ENCODE measurements at places on chromosomes 4 and X.

GRCh38 chr4:177105536-177105935, 204.1 kb upstream of the NEIL3 start:
- no peak for DNase-seq

DNA sequence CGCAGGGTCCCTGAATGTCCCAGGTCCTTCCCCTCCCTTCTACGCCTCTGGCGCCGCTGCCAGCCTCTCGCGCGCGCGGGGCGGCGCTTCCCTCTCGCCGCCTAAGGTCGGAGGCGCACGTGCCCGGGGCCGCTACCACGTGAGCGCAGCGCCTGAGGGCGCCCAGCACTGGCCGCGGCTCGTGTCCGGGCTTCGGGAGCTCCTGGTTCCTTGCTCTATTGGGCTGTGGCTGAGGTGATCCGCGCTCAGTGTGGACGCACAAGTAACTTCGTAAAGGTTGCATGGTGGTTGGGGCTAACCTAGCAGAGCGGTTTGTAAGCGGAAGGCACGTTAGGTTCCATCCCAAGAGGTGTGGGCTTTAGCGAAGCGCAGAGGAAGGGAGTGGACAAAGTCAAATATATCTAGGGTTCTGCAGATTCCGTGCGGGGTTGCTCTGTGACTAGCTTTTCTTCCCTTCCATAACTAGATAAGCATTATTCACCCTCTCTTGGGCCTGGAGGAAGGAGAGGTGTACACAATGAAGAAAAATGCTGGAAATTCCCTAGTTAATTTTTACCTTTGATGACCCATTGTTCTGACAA, 1.8 kb downstream of the TLL1 start:
- peak; percentile 46 for DNase-seq

DNA sequence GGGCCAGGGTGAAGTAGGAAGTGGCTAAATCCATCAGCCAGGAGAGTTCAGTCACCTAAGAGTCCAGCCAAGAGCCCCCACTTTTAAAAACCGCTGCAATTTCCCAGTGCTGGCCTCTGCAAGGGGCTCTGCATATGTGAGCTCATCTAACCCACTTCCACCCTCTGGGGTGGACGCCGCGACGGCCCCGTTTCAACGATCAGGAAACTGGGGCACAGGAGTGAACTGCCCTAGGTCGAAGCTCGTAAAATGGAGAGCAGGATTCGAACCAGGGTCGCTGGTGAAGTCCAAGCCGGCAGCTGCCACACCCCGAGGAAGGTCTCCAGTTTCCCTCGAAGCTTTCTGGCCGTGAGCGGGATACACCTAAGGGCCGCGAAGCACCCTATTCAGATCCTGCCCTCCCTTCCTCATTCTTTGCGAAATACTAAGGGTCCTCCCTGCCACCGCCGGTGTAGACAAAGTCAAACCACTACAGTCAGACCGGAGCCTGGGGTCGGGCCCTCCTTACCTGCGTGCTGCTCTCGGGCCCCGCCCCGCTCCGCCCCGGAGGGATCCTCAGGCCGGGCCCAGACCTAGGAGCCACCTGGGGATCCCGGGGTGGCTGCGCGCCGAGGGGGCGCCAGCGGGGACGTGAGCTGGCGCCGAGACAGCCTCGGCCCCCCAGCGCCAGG, 446 bp downstream of the EVC2 start:
- DNase-seq: no peak

GRCh38 chr4:124904723-124905388, 192.3 kb upstream of the ANKRD50 start:
- no peak for DNase-seq

DNA sequence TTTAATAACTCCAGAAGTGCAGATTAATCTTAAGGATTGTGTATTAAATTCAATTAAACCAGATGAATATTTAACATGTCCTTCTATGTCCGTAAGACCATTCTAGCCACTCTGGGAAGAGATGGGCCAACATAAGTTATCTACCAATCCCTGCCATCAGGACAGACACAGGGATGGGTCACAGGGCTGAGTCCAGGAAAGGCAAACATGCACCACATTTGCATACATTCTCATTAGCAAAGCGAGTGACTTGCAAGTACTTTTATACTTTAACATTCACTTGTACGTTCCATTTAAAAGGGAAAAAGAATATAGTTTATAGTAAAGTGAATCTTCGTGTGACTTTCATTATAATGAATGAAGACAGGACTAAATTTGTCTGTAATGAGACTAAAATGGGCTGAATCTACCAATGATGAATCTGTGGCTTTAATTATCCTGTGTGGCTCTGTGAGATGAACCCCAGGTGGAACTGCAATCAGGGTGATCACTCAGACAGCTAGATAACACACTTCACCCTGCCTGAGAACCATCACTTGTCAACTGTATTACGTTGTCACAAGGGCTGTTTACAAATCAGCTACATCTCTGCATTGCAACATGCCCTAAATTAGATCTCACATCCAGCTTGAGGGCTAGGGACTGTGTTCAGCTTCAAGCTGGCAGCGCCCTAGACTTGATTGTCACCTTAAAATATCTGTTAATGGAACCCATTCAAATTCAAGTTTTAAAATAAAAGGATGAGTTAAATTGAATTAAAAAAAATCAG, 77.2 kb downstream of the SH3KBP1 start:
- DNase-seq: no peak

- DNase-seq: no peak
Measured at GRCh38 chr4:55255179-55255578, 90.9 kb upstream of the SRD5A3 start.

DNA sequence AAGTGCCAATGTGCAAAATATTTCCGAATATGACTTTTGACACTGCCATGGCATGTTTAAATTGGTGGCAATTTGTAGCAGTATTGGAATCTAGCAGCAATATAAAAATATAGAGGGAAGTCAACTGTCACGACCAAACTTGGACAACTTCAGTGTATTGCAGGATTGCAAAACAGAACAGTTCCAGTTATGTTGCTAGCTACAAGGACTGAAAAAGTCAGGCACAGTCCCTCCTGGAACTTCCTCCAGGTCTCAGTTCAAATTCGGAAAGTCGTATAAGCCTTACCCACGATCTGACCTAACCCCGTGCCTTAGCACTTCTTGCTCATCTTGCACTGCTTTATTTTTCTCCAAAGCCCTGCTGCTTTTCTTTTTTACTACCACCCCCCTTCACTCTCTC, 390.0 kb upstream of the GALNT7 start:
- no peak for DNase-seq

DNA sequence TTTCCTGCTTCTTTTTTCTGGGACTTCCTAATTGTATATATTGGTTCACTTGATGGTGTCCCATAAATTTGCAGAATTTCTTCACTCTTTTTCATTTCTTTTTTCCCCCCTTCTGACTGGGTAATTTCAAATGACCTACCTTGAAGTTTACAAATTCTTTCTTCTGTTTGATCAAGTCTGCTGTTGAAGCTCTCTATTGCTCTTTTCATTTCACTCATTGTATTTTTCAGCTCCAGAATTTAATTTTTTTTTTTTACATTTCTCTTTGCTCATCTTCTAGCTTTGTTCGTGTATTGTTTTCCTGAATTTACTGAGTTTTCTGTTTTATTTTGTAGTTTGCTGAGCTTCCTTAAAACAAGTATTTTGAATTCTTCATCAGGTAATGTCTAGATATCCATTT, 61.7 kb upstream of the SRD5A3 start:
- DNase-seq: no peak

- no peak for DNase-seq
Measured at GRCh38 chrX:115408771-115409400, 119.4 kb downstream of the LUZP4 start.

- DNase-seq: no peak
Measured at GRCh38 chrX:108270280-108270679, 167.9 kb downstream of the COL4A6 start.

DNA sequence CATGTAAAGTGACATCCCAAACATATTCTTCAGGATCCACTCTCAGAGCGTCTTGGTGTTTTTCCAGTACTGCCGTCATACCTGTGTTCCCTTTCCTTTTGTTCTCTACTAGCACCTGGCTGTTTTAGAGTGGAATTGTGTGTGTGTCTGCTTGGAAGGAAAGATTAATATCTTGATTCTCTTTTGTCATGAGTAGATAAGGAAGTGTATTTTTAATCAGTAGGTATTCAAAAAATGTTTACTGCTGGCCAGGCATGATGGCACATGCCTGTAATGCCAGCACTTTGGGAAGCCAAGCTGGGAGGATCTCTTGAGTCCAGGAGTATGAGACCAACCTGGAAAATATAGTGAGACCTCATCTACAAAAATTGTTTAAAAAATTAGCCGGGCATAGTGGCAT, 198.8 kb downstream of the CBR4 start:
- DNase-seq: no peak

GRCh38 chr4:66923081-66923865, 622.0 kb downstream of the CENPC start:
- no peak for DNase-seq

DNA sequence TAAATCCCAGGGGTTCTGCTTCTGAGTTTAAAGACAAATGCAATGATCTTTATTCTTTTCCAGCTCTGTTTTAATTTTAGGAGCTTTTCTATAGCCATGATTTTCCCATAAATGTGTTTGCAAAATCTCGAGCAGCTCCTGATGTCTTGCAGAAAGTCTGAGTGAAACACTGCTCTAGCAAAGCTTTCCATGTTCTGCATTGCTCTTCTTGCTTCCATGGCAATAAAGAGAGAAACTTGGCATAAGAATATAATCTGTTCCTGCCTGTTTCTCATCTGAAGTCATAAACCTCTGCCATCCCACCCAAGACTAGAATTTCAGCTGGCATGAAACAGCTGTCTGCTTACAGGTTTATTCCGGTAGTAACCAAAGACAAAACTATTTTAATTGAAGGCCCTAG, 254.5 kb downstream of the SPRY1 start:
- DNase-seq: no peak

- DNase-seq: no peak
Measured at GRCh38 chr4:152849350-152849749, 69.6 kb downstream of the ARFIP1 start.

GRCh38 chr4:176818531-176818930, 25.8 kb upstream of the VEGFC start:
- no peak for DNase-seq

DNA sequence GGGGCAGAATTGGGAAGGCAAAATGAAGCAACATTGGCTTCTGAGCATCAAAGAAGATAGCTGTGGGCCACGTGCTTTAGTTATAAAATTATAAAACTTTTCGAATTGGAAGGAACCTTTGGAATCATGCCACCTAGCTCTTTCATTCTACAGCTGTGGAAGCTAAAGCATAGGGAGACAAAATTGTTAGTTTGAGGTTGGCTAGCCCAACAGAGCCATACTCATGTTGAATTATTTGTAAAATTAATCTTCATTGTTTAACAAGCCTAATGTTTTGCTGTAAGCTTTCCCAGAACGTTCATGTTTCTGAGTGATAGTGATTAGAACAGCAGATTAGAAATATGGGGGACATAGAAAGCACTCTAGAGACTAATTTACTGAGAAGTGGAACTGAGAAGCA, 35.9 kb downstream of the HHIP start:
- DNase-seq: no peak

DNA sequence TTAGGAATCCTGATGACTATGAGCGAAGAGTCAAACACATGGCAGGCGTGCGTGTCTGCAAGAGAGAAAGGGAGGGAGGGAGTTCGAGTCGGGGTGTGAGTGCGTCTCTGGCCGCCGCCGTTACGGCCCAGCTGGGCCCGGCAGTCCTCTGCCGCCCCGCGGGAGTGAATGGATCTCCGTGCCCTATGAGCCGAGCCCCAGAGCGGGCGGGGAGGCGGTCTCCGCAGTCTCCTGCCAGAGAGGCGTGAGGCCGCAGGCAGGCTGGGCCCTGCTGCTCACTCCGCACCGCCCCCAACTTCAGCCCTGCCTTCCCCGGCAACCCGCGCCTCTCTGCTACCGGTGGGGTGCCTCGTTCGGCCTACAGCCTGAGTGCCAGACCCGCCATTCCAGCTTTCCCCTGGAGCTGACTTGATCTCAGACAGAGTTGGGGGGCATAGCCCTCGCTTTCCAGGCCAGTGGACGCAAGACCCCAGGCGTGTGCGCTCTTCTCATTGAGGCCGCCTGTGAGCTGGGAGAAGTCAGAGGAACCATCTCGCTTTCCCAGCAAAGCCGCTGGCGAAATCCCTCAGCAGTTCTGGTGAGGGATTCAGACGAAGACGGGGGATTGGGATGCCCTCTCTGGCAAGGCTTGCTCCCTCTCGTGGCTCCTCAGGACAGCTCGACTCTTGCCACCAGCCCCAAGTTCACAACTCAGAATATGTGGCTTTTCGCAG, 1.4 kb downstream of the SLC16A2 start:
- DNase-seq: peak; percentile 59

- DNase-seq: no peak
Measured at GRCh38 chrX:41822892-41823291, 98.9 kb downstream of the GPR82 start.

- DNase-seq: no peak
Measured at GRCh38 chrX:125544856-125545255, 225.2 kb downstream of the TEX13C start.

DNA sequence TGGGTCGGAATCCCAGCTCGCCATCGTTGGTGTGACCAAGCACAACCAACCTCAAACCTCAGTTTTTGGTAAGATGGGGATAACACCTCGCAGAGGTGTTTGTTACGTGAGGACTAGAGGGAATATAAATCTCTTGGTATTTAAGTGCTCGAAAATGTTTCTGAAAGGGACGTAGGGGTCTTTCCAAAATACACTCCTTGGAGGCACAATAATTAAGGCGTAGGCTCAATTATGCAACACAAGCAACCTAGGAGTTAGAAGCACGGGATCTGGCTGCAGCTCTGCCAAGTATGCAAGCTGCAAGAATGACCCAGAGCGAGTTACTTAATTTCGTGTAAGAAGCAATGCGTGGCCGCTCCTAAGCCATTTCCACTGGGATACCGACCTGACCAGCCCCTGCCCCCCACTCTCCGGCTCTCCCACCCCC, 552 bp downstream of the ADH5 start:
- DNase-seq: peak; percentile 17

DNA sequence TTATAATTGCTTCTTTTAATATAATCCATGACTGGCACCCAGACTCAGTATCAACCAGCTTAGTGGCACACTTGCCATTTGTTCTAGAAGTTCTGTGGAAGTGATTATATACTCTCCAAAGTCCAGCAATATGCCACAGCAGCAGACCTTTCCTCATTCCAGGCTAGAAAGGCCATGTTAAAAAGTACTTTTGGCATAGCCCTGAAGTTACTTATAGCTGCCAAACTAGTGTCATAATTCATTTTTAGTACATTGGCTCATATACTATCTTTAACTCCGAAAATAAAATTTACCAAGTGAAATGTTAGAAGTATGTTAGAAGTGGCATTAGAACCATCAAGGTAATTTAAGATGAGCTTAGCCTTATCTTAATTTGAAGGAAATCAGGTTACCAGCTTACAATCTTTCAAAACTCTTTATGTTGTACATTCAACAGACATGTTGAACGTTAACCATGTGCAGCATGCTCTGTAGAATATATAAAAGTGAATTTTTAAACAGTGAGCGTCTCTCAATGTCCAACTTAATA, 714.2 kb upstream of the LCORL start:
- DNase-seq: no peak

DNA sequence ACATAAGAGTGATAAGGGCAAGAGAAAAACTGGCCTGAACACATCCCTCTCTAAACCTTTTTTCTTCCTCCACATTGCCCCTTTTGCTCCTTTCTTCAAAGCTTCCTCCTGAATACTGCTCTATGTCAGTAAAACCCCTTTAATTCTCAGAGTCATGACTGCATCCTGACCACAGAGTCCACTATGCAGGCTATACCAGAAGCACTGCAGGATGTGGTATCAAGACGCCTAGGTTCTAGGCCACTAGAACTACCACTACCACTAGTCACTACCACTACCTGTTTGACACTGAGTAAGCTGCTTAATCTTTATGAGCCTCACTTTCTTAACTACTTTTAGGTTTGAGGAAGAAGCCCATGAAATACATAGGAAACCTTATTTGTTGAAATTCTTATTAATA, 38.7 kb downstream of the ARHGEF9 start:
- DNase-seq: no peak

GRCh38 chr4:8242782-8243560, 26.6 kb upstream of the HTRA3 start:
- no peak for DNase-seq

Measured in WERI-Rb-1 (cell line).